ENCODE measurements at places on chromosomes 1 and 21.
A peak's percentile ranks its signal among the peaks of the same experiment; 100 is the strongest.

- no peak for DNase-seq
These were observed 1.3 kb upstream of the PATJ start for GRCh38 chr1:61740751-61741700.

DNA sequence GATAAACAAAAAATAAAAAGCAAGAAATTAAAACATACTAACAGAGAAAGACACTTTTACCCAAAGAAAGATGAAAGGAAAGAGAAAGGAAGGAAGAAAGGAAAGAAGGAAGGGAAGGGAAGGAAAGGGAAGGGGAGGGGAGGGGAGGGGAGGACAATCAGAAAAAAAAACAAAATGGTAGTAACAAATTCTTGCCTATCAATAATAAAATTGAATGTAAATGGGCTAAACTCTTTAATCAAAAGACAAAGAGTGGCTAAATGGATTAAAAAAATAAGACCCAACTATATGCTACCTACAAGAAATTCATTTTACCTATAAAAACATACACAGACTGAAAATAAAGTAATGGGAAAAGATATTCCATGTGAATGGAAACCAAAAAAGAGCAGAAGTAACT lies 372.9 kb upstream of the NFIA start:
- DNase-seq, result no peak

DNA sequence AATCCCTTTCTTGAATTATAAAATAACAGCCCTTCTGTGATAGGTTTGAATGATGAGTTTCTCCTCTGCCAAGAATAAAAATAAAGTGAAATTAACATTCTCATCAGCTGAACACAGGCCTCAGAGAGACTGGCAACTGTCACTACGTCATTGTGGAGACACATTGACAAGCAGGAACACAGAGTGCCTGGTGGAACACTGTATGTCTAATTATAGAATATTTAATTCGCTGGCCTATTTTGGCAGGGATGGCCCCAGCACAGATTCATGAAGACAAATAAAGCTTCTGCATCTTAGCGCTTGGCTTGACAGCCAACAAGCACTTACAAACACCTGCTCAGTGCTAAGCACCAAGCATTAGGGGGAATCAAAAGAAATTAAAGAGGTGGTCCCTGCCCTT lies 52.0 kb upstream of the SMYD2 start:
- peak; percentile 16 for DNase-seq

DNA sequence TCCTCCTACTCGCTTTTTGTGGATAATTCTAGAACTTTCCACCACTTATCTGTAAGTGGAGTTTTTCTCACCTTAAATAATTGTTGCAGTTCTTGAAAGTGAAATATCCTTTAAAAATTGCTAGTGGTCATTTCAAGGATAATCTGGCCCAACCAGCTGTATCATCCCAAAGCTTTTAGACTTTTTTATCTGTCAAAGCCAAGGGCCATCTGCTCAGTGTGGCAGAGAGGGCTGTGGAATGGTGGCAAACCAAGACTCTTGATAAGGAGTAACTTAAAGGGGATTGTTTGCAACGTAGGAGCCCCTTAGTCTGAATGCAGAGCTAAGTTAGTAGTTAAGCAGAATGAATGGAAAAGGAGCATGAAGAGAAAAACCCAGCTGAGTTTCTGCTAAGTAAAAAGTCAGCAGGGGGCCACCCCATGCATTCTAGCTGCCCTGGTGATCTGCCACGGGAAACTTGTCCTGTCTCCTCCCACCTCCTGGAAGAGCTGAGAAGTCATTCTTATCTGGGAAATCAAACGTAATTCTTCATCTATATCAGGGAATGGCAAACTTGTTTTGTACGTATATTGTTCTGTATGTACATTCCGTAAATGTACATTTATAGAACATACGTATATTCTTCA lies 169.3 kb downstream of the PRDM2 start:
- DNase-seq, result no peak

GRCh38 chr1:211352465-211352864 lies 25.8 kb downstream of the TRAF5 start:
- DNase-seq, result no peak

DNA sequence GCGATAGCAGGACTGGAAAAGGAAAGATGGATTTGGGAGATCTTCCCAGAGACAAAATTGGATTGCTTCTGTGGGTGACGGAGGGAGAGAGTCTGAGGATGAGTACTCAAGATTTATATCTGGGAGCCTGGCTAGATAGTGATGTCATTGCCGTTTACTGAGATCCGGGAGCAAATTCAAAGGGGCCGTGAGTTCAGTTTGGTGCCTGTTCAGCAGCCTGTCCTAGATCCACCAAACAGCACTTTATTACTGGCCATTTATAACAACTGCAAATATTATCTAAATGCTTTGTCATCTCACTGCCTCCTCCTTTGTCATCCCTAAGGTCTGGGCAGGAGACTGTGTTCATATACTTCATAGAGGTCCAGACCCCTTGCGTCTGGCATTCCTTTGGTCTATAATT lies 29.2 kb downstream of the MAPKAPK2 start:
- no peak for DNase-seq

GRCh38 chr1:154786804-154787570 lies 83.1 kb downstream of the KCNN3 start:
- no peak for DNase-seq

DNA sequence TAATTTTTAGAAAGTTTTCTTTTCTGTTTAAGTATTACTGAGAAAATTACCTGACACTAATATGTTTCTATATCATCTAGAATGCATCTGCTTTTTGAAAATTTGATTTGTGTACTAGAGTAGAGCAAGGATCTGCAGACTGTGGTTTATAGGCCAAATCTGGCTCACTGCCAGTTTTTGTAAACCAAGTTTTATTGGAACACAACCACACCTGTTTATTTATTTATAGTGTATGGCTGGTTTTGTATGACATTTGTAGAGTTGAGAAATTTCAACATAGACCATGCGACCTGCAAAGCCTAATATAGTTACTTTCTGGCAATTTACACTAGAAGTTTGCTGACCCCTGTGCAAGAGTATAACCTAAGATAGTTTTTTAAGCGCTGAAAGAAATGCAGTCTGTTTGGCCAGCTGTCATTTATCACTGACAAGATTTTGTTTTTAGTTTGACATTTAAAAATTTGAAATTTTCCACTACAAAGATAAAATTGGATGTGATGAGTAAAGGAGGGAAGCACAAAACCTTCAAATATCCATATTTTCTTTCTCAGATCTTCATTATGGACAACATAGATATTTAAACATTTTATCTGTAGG lies 36.1 kb upstream of the CACYBP start:
- no peak for DNase-seq

DNA sequence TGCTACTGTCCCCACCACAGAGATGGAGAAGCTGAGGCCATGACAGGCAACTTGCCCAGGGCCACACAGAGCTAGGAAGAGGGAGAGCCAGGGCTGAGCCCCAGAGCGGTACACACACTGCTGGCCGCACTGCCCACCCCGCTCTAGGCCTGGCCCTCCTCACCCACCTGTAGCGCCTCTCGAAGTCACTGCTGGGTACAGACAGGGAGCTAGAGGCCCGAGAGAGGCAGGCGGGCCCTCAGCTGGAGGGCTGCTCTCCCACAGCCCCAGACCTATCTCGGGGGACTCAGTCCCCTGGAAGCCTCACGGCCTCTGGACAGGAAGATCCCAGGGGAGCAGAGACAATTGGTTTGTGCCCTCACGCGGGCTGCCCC lies 17.3 kb upstream of the PLEKHG5 start:
- DNase-seq, result no peak

DNA sequence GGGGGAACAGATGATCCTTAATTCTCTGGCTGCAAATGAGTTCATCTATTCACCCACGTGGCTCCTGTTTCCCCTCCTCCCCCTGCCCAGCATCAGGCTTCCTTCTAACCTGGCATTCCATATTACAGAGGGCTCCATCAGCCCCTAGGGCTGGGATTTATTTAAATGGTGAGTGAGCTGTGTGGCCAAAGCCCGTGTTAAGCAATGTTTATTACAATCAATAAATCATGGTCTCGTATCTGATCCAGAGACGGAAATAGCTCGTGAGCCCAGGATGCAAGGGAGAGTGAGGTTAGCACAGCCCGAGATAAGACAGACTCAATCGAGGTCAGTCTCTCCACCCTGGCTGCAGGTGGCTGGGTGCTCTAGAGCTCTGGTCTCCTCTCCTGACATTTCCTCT lies 43.1 kb upstream of the IGSF21 start:
- DNase-seq, result no peak

DNA sequence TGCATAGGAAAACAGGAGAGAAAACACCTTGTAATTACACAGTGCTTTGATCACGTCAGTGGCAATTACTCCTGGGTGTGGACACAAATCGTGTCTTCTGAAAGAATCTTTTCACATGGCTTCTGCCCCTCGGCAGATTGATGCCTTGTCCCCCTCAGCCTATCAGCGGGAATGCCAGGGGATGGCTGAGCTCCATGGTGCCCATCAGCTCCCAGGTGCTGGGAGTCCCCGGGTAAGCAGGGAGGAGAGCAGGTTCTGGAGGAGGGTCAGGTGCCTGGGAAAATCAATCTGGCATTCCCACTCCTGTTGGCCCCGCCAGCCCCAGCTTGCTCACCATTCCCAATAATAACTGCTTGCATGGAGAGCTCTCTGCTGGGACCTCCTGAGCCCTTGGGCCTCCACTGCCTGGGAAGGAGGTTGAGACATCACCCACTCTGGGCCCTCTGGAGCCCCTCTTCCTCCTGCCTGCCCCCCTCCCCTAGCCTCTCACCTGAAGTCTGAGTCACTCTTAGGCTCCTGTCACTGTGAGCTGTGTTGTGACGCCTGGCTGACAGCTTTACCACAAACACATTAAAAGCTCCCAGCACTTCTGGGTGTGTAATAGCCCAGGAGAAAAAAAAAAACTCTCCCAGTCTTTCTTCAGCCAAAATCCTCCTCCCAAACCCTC lies 4.9 kb downstream of the CAMK2N1 start:
- no peak for DNase-seq

GRCh38 chr1:231919886-231920285 lies 293.3 kb downstream of the DISC1 start:
- DNase-seq, result no peak

GRCh38 chr1:223228201-223228600 lies 85.2 kb upstream of the TLR5 start:
- DNase-seq, result no peak

GRCh38 chr1:26829184-26829911 lies 2.9 kb downstream of the ZDHHC18 start:
- no peak for DNase-seq

DNA sequence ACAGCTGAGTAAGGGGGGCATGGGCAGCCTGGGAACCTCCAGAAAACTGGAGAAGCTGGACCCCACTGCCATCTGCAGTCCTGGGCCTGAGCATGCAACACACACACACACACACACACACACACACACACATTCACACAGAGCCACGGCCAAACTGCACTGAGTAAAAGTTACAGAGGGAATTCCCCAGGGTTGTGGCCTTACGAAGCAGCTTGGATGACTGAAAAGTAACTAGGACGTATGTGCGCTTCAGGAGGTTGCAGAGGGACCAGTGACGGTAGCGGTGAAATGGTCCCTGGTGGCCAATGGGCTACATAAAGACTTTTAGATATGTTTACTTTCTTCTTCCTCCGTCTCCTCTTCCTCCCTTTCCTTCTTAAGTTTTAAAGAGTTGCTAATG lies 232.5 kb upstream of the TMEM51 start:
- DNase-seq, result no peak
